T-helper 22 cell (primary cell): ENCODE measurements at places on chromosomes 16 and 17.

DNA sequence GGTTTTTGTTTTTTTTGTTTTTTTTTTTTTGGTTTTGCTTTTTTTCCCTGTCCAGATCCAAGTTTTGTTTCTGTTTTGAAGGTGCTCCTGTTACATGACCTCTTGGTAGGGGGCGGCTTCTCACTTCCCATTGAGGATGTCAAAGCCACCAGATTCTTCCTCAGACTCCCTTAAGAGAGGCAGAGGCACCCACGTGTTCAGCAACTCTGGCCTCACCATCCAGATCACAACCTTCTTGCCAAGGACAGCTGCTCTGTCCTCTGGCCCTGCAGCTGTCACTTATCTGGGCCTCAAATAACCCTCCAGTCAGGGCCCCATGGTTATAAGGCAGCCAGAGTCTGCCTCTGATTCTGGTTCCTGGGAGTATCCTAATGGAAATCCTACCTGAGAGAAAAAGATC lies 208.5 kb downstream of the STX8 start:
- no peak for DNase-seq

- no peak for DNase-seq
Observed at GRCh38 chr16:10120953-10121352, 61.3 kb downstream of the GRIN2A start.

GRCh38 chr17:64028874-64029464 lies 8.5 kb upstream of the ICAM2 start:
- DNase-seq, result peak; percentile 49

GRCh38 chr17:59695945-59696681 lies 11.1 kb downstream of the PTRH2 start:
- DNase-seq, result no peak
